ENCODE measurements at places on chromosomes 5 and 9.

DNA sequence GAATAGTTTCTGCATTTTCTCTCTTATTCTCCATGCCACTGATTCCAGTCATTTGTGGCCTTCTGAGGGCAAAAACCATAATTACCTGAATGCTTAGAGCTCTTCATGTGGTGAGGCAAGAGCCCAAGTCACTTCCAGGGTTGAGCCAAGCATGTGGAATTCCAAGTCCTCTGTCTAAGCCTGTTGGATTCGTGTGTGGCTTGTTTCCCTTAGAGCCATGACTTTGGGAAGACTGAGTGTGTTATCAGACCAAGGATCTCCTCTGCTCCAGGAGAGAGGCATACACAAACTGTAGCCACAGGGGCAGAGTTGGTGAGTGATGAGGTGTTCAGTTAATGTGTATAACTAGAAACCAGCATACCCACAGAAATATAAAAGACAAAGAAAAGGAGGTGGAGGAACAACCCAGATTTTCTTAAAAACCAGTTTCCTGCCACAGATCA, 27.1 kb downstream of the SLC22A5 start:
- no peak for DNase-seq

DNA sequence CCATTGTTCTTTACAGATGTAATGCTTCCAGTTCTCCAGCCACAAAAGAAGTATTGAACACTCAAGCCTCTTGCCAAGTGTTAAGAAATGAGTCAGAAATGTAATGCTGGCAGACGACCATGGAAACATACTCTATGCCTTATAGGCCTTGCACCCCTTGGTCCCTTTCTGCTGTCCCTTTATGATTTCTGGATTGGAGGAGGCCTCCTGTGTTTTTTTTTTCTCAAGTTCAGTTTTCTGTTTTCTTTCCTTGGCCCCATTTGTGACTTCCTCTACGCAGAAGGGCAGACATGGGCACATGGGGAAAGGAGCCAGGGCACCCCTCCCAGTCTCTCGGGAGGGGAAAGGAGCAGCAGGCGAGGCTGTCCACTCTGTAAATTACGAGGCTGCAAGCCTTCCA, 53.4 kb downstream of the SNX18 start:
- no peak for DNase-seq

- no peak for DNase-seq
Observed at GRCh38 chr9:95507464-95508241, 9.1 kb downstream of the PTCH1 start.

DNA sequence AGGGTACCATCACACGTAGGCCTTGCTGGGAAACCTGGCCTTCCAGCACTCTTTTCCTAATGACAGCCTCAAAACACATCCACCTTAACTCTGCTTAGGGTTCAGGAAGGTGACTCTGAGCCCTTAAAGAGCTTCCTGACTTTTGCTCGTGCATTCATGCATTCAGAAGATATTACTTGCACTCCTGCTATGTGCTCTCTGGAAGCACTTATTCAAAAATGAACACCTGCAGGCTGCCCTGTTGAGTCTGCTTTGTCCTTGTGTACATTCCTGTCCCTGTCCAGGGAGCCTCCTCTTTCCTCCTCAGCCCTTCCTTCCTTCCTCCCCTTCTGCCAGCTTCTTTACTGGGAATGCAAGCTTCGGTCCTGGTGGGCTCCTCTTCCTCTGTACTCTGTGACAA, 61.5 kb downstream of the SPRY4 start:
- no peak for DNase-seq

DNA sequence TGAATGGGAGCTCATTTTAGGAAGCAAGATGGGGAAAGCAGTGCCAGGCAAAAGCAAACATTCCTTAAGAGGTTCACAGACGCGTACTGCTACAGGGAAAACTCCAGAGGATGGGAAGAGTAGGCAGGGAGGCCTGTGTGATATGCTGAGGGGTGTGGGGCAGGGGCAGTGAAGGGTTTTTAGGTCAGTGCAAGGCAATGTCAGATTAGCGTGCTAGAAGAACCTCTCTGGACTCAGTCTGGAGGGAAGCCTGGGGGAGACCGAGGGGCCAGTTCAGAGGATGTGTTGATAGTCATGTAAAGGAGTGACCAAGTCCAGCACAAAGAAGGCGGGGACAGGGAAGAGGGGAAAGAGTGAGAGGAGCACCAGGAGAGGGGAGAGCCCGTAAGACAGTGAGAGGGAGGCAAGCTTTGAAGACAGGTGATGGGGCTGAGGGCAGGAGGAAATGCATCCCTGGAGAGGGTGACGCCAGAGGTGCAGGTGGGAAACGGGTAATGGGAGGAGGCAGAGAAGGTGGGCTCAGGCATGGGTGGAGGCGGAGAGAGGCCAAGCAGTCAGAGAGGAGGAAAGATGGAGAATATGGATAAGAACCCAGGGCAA, 134.5 kb downstream of the MTX3 start:
- no peak for DNase-seq

DNA sequence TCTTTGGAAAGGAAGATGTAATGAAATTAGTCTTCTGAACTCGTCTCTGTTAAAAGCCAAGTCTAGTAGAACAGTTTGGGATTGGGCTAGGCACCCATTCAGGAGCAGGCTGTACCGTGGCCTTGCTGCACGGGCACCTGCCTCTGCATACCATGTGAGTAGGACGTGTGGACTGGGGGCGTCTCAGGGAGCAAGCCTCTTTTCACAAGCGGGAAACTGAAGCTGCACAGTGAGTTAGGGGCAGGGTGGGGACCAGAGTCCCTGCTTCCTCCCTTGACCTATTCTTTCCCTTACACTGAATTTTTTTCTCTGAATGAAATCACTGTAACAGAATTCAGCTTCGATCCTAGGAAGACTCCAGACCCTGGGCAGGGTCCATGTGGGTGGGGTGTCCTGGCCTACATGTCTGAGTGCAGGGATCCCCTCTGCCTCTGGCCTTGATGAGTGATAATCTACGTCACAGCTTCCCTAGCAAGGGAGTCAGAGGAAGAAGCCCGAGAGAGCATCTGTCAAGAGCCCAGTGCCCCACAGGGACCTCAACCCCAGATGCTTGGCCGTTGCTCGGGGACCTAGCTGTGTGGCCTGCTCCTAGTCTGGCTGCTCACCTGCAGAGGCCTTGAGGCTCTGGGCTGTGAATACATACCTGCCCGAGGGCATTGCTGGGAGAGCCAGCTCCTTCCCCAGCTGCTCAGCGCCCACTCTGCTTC, 15.1 kb downstream of the PHF2 start:
- no peak for DNase-seq

- DNase-seq, result no peak
Observed at GRCh38 chr5:74957029-74957784, 91.0 kb upstream of the FAM169A start.

DNA sequence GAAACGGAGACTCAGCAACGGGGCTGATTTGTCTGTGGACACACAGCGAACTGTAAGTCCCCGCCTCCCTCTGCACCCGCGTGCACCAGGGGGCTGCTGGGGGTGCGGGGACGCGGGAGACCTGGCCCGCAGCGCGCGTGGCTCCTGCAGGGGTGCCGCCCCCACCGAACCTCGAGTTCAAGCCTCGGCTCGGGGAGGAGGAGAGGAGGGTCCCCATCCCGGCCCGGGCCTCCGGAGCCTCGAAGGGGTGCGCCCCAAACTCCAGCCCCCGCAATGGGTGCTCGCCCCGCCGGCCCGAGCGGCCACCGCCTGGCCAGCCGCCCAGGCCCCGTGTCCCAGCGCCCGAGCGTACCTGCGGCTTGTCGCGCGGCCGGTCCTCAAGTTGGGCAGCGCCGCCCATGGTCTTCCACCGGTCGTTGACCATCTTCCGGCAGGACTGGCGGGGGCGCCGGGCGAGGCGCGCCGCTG, 829 bp downstream of the FIBCD1 start:
- no peak for DNase-seq

- DNase-seq, result no peak
Observed at GRCh38 chr5:38867416-38867815, 21.6 kb downstream of the OSMR start.

DNA sequence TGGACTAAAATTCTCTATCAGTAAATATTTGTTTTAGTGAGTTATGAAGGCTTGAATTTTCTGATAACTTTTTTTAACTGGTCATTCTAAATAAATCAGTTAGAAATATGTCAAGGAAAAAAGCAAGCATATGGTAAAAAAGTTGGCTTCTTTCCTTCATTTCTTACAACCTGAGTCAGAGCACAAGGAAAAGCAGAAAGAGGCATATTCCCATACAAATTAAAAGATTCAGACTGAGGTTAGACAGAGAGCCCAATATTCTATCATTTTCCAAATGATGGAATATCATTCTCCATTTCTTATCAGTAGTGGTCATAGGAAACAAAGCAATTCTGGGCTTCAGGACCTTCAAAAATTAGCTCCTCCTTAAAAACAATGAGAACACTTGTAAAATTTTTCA, 732.1 kb downstream of the MAT2B start:
- DNase-seq, result no peak

- no peak for DNase-seq
Observed at GRCh38 chr9:107751567-107752210, 262.1 kb upstream of the KLF4 start.

DNA sequence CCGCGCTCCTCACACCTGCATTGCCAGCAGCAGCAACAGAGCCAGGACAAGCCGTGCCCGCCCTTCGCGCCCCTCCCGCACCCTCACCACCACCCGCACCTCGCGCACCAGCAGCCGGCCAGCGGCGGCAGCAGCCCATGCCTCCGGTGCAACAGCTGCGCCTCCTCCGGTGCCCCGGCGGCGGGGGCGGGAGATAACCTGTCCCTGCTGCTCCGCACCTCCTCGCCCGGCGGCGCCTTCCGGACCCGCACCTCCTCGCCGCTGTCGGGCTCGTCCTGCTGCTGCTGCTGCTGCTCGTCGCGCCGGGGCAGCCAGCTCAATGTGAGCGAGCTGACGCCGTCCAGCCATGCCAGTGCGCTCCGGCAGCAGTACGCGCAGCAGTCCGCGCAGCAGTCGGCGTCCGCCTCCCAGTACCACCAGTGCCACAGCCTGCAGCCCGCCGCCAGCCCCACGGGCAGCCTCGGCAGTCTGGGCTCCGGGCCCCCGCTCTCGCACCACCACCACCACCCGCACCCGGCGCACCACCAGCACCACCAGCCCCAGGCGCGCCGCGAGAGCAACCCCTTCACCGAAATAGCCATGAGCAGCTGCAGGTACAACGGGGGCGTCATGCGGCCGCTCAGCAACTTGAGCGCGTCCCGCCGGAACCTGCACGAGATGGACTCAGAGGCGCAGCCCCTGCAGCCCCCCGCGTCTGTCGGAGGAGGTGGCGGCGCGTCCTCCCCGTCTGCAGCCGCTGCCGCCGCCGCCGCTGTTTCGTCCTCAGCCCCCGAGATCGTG, 517 bp downstream of the KCNN2 start:
- DNase-seq, result no peak

DNA sequence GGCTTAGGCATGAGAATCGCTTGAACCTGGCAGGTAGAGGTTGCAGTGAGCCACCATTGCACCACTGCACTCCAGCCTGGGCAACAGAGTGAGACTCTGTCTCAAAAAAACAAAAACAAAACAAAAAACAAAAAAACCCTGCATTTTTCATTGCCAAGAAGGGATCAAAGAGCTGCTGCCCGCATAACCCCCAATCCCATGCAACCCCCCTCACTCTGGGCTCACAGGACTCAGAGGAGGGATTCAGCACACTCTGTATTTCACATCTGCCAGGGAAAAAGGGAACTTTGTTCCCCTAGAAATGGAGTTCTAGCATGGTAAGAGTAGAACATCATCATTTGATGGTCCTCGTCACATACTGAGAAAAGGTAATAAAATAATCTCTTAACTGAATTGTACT, 153.9 kb upstream of the GNA14 start:
- no peak for DNase-seq

GRCh38 chr5:150762211-150762610, 3.4 kb upstream of the DCTN4 start:
- DNase-seq, result no peak

GRCh38 chr5:98635656-98636055, 137.8 kb upstream of the RGMB start:
- DNase-seq, result no peak

DNA sequence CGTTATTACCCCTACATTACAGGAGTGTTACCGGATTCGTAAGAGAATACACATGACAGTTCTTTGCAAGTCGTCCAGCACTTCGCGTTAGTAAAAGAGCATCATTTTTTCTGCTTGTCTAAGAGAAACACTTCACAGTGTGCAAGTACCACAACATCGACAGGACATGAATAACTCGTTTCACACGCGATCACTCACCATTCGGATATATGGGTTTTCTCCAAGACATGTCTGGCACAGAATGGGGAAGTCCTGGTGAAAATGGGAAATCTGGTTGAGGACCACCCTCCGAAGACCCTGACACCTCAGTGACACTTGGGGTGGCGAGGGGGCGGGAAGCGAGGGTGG, 642 bp downstream of the RBM22 start:
- no peak for DNase-seq

- no peak for DNase-seq
Observed at GRCh38 chr5:89047571-89047970, 164.6 kb upstream of the MEF2C start.

DNA sequence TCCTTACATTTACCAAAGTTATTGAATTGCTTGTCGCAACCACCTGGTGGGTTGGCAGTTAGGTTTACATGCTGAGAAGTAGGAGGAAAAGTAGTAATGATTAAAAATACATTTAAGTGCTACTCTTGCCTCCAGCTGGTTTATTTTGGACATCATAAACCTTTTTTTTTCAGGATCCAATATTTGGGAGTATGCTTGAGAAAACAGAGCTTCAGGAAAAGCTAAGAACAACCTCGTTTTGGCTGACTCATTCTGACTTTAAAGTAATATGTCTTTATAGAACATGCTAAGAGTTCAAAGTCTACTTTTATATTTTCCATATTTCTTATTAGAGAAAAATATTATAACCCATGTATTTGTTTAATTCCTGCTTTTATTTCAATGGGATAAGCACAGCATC, 41.7 kb upstream of the BNC2 start:
- no peak for DNase-seq

DNA sequence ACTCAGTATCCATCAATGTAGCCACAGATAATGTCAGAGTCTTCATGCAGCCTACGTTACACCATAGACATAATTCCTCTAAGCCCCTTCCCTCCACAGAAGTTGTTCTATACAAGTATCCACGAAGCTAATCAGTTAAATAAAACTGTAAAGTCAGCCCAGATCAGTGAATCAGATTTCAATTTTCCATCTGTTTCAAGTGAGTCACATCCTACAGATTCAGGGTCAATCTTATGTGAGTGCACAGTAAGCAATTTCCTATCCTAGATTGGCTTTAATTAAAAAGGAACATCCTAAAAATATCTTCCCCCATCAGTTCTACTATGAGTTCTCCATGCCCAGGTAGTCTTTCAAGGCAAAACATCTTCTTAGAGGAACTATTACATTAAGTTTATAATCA, 402.5 kb downstream of the EFNA5 start:
- no peak for DNase-seq

- no peak for DNase-seq
Observed at GRCh38 chr9:134814598-134815215, 65.9 kb upstream of the FCN2 start.

GRCh38 chr5:40478766-40479165, 200.9 kb upstream of the PTGER4 start:
- no peak for DNase-seq

Measured in stimulated activated CD4-positive, alpha-beta T cell treated with anti-CD3 and anti-CD28 coated beads, Interleukin-1b, Interleukin-23, amount 100 ng/mL, for 4 hours (primary cell).